ENCODE measurements at places on chromosomes 5 and 9.

DNA sequence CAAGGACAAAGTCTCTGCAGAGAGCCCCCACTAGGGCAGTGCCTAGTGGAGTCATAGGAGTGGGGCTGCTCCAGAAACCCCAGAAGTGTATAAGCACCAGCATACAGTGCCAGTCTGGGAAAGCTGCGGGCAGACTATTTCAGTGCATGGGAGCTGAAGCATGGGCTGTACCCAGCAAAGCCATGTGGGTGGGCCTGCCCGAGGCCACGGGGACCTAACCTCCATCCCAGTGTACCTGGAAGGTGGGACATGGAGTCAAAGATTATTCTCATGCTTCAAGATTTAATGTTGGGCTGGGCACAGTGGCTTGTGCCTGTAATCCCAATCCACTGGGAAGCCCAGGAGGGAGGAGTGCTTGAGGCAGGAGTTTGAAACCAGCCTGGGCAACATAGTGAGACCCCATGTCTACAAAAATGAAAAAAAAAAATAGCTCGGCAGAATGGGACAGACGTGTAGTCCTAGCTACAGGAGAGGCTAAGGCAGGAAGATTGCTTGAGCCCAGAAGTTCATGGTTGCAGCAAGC, 36.7 kb downstream of the PTPDC1 start:
- DNase-seq, result no peak

DNA sequence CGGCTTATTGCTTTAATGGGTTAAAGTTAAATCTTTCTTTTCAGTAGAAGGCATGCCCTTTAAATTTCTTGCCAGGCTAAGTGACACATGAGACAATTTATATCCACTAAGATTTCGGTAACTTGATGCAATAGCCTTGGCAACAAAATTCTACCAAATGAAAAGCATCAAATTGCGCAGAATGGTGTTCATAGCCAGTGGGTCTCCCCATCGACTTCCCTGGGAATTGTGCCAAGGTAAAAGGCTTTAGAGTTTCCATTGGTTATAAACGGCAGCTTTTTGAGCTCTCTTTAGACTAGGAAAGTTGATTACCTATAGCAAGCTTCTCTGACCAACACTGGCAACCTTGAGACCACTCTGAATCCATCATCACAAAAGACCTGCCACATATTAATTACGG, 358.4 kb downstream of the ARRDC3 start:
- DNase-seq, result no peak

GRCh38 chr5:7209658-7210057, 186.3 kb upstream of the ADCY2 start:
- no peak for DNase-seq

- no peak for DNase-seq
These were observed 14.1 kb downstream of the KCNT1 start for GRCh38 chr9:135716045-135716444.

Measured in HL-60 (cell line).